ENCODE measurements at places on chromosomes 5 and 9. TPM values are rescaled to one million over a fixed set of nuclear protein-coding genes. Genes with fewer than 3 reads are reported as not detected.

The DMRTA1 gene
- 1.8 TPM for total RNA-seq

The SEMA6A gene
- 65.3 TPM for total RNA-seq

The CBY3 gene
- not detected for total RNA-seq

The C9 gene
- not detected for total RNA-seq

Measured in camera-type eye (tissue), 1 donor.